ENCODE measurements at places on chromosomes 7 and 10.
A peak's percentile ranks its signal among the peaks of the same experiment; 100 is the strongest.

- peak; percentile 44 for DNase-seq
Measured at GRCh38 chr7:74612015-74612829, 45.3 kb upstream of the GTF2I start.

DNA sequence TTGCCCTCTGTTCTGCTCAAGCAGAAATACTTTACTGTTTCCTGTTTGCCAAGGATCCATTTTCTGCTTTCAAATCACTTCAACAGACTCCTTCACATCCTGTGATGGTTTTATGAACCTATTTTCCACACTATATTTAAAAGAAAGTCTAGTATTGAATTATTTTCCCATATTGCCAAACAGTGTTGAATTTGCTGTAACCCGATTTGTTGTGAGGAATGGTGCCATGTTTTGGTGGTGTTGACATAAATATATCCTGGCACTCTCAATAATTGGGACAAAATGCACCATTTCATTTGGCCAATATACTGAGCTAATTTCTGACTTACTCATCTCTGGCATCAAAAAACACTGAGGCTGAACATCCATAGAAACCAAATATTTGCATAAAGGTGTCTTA lies 615.4 kb upstream of the SEMA3D start:
- DNase-seq, result no peak

DNA sequence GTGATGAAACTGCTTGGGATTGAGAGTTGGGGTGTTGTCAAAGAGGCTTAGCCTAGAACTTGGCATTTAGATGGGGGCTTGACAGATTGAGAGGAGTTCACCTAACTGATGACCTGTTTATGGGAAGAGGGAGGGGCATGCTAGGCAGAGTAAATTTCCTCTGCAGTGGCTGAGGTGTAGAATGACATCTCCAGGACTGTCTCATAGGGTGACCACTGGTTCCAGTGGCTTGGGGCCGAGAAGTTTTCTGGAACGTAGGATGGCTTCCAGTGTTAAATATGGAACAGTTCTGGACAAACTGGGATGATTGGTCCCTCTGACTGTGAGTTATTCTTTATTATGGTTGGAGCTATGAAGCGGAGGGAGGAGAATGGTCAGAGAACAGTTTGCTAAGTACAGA lies 186.4 kb downstream of the PLXDC2 start:
- no peak for DNase-seq

GRCh38 chr10:109456566-109457301 lies 466.6 kb downstream of the XPNPEP1 start:
- no peak for DNase-seq

GRCh38 chr10:22988581-22989360 lies 60.9 kb downstream of the ARMC3 start:
- peak; percentile 63 for DNase-seq

GRCh38 chr10:29229258-29229705 lies 59.6 kb upstream of the LYZL1 start:
- DNase-seq, result no peak

GRCh38 chr7:16881844-16882243 lies at the start of gene AGR3:
Gene AGR3, minus strand, starts transcription at chr7:16881983. Its CDS starts 3,365 bp downstream, at chr7:16878618.
- no peak for DNase-seq

DNA sequence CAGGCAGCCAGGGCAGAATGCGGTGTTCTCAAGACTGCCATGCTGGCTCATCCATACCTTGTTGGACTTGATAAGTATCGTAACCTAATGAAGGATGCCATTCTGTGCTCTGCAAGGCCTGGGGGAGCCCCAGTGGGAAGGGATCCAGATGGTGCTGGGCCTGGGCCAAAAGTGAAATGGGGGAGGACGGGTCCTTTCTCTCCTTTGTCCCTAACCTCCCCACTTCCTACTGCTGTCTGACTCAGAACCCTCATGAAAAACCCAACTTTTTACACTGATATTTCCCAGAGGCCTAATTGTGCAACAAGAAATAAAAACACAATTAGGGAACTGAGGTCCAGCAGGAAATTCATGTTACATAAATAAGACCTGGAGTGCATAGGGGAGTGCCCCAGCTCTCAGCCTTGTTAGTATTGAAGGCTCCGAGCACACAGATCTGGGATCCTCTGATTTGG lies 193.7 kb upstream of the SVIL start:
- no peak for DNase-seq

- DNase-seq, result no peak
Measured at GRCh38 chr7:1244700-1245523, 12.2 kb downstream of the UNCX start.

DNA sequence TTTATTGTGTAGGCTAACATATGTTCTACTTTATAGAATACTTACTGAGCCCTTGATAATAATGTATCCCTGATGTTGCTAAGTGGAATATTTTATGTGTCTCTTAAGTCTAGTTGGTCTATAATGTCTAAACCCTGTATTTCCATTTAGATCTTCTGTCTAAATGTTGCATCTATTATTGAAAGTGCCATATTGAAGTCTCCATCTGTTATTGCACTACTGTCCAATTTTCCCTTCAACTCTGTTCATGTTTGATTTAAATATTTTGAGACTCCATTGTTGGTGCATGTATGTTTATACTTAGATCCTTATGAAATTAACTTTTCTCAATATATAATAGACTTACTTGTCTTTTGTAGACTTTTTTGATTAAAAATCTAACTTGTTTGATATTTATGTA lies 924.5 kb upstream of the KCND2 start:
- DNase-seq, result no peak

- DNase-seq, result peak; percentile 80
Measured at GRCh38 chr7:107989618-107990373, 13.2 kb downstream of the LAMB1 start.

DNA sequence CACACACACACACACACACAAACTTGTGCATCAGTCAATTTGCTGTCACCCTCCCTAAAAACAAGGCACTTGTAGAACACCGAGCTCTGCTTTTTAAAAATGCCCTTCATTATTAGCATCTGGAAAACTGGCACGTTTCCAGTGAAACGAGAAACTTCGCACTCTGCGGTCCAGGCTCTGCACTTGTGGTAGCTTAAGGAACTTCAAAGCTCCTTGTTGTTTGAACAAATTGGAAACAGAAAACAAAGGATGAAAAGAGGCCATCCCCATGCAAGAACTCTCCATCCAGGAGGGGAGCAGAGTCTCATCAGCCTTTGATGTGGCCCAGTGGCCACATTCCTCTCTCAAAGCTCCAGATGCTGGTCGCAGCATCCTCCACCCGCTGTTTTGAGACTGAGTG lies 105.1 kb downstream of the C10orf90 start:
- DNase-seq, result no peak

DNA sequence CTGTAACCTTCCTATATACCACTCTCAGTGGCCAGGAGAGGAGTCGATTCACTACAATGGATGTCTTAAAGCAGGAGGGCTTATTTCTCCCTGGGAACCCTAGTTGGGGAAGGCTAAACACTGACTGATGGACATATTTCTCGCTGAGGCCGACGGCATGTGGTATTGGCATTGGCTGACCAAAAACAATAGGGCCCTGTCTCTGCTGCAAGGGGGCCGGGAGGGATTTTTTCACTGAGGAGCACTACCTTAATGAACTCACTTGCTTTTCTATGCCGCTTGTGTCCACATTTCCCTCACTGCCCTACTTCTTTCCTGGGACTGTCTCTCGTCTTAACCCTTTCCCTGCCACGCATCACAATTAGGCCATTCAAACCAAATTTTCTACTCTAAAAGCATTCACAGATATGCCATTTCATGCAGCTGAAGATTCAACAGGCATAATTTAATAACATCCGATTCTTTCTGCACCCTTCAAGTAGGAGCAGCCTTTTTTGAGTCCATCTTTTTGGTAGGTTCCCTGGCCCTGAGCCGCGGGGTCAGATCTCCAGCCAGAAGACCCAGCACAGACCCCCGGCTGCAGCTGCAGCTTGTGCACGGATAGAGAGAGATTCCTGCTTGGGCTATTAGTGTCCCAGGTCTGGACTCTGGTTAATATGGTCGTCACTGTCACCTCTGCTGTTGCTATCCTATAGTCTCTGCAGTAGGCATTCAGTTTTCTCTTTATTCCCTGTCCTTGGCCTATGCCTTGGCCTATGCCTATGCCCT lies 118.7 kb downstream of the HIPK2 start:
- DNase-seq, result no peak

GRCh38 chr10:51170518-51171245 lies 96.4 kb downstream of the PRKG1 start:
- DNase-seq, result peak; percentile 61

- DNase-seq, result no peak
Measured at GRCh38 chr7:90201500-90202195, 9.9 kb upstream of the STEAP2 start.

DNA sequence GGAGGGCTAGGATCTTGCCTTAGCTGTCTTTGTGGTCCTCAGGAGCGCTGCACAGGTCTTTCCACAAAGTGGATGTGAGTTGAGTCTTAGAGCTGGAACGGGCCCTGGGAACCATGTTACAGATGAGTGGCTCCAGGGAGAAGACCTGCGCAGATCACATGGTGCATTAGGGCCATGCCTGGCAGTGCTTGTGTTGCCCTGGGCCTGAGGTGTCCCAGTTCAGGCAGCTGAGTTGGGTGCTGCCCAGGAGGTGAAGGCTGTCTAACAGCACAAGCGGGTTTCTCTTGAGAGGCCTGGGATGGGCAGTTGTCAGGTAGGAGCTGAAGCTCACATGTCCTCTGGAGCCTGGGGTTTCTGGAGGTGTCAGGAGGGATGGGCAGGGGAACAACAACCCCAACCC lies 33.7 kb upstream of the ANKRD2 start:
- no peak for DNase-seq

DNA sequence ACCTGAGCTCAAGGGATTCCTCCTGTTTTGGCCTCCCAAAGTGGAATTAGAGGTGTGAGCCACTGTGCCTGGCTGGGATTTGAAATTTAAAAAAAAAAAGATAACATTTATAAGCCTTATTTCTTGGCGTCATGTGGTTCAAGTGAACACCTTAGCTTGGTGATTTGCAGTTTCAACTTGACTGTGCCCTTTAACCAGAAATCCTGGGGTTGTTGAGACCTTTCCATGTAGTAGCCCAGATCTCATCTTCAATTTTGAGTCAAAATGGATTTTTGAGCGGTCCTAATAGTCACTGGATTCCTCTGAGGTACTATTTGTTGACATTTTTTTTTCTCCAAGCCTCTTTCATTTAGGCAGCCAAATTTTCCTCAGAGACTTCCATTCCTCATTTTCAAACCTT lies 29.5 kb upstream of the FBXW4 start:
- DNase-seq, result no peak

DNA sequence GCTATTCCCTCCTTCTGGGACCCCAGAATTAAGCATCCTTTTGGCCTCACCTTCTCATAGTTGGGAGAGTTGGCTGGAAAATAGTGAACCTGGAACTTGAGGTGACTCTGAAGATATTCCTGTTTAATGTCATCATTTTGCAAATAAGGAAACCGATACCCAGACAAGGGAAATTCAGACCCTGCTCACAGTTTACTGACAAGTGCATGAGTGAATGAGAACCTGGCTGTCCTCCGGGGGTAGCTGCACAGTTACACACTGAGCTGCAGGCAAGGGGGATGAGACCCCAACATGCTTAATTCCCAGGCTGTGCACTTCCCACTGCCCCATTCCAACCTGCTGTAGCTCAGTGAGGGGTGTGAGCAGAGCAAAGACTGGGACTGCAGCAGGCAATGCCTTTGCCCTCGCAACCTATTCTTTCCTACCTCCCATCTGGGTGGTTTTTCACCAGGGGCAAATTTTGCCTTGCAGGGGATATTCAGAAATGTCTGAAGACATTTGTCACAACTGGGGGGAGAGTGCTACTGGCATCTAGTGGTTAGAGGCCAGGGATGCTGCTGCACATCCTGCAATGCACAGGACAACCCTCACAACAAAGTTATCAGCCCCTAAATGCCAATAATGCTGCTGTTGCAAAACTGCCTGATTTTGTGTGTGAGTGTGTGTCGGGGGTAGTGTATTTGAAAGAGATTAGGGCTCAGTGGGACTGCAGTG lies 136.2 kb downstream of the SORCS3 start:
- DNase-seq, result no peak

DNA sequence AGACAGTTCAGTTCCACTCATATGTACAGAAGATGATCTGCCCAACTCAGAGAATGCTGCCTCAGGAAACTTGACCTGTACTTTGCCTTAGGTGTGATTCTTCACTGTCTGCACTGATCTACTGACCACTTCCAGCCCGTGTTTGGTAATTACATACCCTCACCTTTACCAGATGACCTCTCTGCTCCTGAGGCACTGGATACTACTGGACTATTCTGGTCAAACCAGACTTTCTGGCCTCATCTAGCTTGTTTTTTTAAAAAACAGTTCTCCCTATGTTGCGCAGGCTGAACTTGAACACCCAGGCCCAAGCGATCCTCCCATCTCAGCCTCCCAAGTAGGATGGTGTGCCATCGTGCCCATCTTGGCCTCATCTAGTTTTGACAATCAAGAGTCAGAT lies 26.2 kb downstream of the IDE start:
- DNase-seq, result no peak

GRCh38 chr7:151631570-151631952 lies 111.9 kb upstream of the RHEB start:
- DNase-seq, result no peak

GRCh38 chr10:131532291-131532690 lies 220.8 kb upstream of the TCERG1L start:
- no peak for DNase-seq

- peak; percentile 95 for DNase-seq
Measured at GRCh38 chr10:69474742-69475432, 23.6 kb downstream of the TSPAN15 start.

GRCh38 chr10:63887023-63887589 lies 365.9 kb downstream of the REEP3 start:
- no peak for DNase-seq

GRCh38 chr7:53229202-53229601 lies 193.8 kb downstream of the POM121L12 start:
- no peak for DNase-seq

DNA sequence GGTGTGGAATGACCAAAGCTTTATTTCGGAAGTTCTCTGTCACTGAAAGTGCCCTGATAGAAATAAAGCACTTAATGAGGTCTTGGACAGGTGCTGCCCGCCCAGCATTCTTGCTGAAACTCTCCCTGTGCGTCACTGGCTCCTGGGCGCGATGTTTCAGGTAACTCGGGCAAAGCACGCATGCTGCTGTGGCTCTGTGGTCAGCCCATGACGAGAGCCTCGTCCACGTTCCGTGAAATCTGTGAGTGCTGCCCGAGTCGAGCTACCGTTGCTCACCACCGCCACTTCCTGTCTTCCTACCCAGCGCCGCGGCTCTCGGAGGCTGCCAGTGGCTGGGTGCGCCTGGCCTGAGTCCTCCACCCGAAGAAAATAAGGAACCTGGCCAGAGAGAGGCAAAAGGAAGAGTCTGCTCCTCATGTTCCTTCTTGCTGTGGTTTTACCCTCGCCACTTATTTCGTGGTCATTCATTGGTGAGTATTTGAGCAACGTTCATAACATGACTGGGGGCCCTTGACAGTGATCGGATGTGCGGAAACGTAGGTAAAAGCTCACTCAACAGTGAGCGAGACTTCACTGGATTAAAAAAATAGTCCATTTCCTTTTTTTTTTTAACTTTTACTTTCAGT lies 95.5 kb downstream of the MAP3K8 start:
- DNase-seq, result no peak

GRCh38 chr7:157488281-157488680 lies 151.5 kb downstream of the DNAJB6 start:
- DNase-seq, result no peak
